Bone marrow (tissue), 2 donors: ENCODE measurements at places on chromosomes 7 and 10.

GRCh38 chr10:105986912-105987635 is 1177.4 kb downstream of the SORCS1 start:
- DNase-seq = no peak

- DNase-seq = no peak
Observed at GRCh38 chr10:130816116-130816901, 495.2 kb downstream of the TCERG1L start.

GRCh38 chr10:80409121-80409520 is 770 bp downstream of the PRXL2A start:
- DNase-seq = no peak

DNA sequence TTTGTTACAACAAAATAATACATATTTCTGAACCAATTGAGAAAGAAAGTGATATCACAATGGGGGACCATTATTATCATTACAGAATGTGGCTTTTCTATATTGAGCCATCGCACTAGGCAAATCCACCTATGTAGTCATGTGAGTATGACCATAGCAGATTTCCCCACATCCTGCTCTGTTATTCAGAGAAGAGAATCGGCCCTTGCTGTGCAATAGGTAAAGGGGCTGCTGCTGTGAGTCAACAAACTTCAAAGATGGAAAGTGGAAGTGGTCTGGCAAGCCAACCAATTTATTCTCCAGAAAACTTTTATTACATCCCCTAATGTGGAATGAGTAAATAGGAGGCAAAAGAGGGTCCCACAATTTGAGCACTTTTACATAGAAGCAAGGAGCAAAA is 573.4 kb downstream of the ETV1 start:
- no peak for DNase-seq

GRCh38 chr7:76049295-76049694 is 1.4 kb downstream of the MDH2 start:
- DNase-seq = no peak

- no peak for DNase-seq
Observed at GRCh38 chr7:12757443-12757842, 70.0 kb downstream of the ARL4A start.

DNA sequence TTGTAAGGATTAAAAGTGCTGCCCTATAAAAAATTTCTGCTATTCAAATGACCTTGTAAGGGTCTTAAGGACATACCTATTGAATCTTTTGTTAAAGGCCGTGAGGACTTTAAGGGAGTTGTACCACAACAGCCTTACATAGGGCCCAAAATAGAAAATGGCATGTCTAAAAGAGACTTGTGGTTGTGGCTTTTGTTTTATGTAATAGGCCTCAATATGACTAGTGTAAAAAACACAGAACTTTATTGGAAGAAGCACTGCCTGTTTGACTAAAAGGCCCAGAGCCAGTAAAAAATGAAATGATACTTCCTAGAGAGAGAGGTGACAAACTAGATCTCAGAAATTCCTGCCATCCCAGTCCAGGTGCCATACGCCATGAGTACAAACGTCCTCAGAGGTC is 286.6 kb downstream of the SEMA3D start:
- DNase-seq = no peak

DNA sequence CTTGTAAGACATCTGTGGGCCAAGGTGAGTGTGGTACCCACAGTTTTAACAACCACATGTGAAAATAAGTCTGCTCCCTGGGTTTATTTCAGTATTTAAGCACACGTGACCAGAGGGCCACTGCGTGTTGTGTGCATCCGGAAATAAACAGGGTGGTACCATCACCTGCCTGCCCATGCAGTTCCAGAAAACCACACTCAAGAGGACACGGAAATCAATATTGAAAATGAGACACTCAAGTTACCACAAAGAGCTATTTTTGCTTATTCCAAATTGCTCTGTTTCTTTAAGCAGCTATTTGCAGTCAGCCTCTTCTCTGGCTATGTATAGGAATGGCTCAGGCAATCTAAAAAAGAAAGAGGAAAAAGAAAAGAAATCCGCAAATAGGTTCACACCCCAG is 71.8 kb upstream of the LOXL4 start:
- no peak for DNase-seq

GRCh38 chr10:4947039-4947634 is 16.1 kb upstream of the AKR1C1 start:
- DNase-seq = no peak

GRCh38 chr10:91843083-91843482 is 44.9 kb downstream of the TNKS2 start:
- DNase-seq = no peak

GRCh38 chr7:137345799-137346449 is 2.4 kb upstream of the PTN start:
- DNase-seq = no peak

DNA sequence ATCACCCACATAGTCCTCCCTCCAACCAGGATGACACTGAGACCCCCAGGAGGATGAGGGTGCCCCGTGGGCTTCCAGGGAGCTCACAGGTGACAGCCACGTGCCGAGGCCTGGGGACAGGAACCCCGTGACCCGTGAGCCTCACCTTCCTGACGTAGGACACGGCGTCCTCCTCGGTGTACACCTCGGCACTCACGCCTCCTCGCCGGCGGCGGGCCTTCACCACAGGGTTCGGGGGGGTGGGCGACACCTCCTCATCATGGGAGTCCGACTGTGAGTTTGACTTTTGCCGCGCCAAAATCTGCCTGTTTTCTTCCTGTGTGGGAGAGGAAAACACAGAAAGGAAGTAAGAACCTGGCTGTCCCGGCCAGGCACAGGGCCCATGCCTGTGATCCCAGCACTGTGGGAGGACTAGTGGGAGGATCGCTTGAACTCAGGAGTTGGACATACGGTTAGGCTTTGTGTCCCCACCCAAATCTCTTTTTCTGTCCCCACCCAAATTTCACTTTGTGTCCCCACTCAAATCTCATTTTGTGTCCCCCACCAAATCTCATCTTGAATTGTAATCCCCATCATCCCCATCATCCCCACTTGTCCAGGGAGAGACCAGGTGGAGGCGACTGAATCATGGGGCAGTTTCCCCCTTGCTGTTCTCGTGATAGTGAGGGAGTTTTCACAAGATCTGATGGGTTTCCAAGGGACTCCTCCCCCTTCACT is 45.9 kb upstream of the DNAAF5 start:
- DNase-seq = no peak

DNA sequence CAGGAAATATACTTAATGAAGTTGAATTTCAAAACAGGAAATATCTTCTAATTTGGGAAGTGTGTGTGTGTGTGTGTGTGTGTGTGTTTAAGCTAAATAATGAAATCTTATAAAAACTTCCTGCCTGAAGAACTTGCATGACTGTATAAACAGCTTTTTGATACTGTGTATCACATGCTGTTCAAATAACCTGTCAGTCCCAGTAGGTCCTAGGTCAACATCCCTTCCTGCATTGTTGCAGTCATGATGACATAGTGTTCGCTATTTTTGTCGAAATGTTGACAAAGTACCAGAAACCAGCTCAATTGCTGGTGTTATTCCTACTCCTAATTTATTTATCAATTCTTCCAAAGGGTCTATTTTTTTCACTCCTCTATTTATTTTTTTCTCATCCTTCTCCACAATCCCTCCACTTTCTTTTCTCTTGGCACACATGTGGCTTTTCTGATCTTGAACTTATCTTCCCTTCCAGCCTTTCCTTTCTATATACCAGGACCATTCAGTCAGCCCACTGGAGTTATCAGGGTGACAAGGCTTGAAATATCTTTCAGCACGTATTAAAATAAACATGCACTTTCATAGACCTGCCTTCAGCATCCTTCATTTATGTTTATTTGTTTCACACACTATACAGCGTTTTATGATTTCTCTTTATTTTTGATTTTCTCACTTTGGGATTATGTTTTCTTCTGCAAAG is 115.8 kb downstream of the PLXDC2 start:
- DNase-seq = no peak

DNA sequence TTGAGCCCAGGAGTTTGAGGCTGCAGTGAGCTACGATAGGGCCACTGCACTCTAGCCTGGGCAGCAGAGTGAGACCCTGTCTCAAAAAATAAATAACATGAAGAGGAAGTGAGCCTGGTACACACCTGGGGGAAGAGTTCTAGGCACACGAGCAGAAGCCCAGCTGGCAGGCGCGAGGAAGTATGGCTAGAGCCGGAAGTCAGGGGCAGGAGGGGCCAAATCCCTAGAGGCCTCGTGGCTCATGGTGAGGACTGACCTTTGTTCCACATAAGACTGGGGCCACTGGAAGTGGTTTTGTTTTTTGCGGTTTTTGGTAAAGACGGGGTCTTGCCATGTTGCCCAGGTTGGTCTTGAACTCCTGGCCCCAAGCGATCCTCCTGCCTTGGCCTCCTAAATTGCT is 117.6 kb downstream of the HIP1 start:
- no peak for DNase-seq

DNA sequence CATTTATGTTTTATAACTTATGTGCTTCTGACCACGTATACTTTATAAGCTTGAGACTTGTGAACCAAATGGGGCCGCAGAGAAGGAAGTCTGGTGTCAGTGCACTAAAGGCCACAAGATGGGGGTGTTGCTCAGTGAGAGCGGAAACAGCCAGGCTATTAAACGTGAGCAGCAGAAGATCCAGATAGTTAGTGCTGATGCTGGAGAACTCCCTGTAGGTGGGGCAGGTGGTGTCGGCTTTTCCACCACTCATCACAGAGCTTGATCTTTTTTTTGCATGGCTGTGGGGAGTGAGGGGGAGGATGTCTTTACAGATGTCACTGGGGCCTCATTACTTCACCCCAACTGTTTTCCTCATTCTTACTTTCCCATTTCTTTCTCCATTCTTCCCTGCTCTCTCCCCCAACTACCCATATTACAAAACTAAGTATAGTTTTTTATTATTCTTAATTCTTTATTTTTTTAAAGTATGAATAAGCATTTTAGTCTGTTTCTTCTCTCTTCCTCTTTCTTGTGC is 34.7 kb downstream of the ACADSB start:
- DNase-seq = peak; percentile 59

- no peak for DNase-seq
Observed at GRCh38 chr10:49632406-49633317, 18.8 kb downstream of the CHAT start.

- no peak for DNase-seq
Observed at GRCh38 chr7:71691538-71691937, 559.6 kb downstream of the GALNT17 start.

GRCh38 chr10:121880895-121881294 is 46.9 kb downstream of the ATE1 start:
- DNase-seq = no peak
